Right ventricle myocardium inferior (tissue), 1 donor: ENCODE measurements at places on chromosomes 7 and 10.
A peak's percentile ranks its signal among the peaks of the same experiment; 100 is the strongest.

DNA sequence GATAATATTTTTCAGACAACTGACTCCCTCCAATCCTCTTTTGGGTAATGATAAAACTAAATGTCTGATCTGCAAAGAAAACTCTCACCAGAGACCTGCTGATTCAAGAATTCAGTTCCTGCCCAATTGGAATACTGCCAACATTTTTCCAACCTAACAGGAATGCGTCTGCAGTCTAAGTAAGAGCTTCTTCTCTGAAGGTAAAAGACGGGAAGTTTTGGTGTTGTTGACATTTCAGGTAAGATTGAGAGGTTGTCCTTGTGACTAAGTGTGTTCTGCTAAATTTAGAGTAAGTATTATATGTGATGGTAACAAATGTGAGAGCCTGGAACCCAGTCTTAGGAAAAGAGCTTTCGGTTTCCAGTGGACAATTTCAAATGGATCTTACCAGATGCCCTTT is 17.6 kb downstream of the IFIT5 start:
- no peak for DNase-seq

DNA sequence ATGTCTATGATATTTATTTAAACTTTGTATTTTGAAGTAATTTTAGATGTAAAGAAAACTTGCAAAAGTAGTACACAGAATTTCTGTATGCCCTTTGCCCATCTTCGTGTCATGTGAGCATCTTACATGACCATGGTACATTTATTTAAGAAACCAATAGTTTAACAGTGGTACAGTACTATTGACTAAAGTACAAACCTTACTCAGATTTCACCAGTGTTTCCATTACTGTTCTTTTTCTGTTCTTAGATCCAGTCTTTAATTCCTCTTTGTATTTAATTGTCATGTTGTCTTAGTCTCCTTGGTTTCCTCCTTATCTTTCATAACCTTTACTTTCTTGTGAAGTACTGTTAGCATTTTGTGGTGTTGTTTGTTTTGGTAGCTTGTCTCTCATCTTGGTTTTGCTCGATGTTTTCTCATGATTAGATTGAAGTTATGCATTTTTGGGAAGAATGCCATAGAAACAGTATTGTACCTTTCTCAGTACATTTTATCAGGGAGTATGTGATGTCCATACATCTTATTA is 24.1 kb downstream of the TAX1BP1 start:
- no peak for DNase-seq

GRCh38 chr10:81594991-81595390 is 280.0 kb upstream of the NRG3 start:
- DNase-seq: no peak

GRCh38 chr7:102040569-102040968 is 223.1 kb downstream of the CUX1 start:
- DNase-seq: no peak

DNA sequence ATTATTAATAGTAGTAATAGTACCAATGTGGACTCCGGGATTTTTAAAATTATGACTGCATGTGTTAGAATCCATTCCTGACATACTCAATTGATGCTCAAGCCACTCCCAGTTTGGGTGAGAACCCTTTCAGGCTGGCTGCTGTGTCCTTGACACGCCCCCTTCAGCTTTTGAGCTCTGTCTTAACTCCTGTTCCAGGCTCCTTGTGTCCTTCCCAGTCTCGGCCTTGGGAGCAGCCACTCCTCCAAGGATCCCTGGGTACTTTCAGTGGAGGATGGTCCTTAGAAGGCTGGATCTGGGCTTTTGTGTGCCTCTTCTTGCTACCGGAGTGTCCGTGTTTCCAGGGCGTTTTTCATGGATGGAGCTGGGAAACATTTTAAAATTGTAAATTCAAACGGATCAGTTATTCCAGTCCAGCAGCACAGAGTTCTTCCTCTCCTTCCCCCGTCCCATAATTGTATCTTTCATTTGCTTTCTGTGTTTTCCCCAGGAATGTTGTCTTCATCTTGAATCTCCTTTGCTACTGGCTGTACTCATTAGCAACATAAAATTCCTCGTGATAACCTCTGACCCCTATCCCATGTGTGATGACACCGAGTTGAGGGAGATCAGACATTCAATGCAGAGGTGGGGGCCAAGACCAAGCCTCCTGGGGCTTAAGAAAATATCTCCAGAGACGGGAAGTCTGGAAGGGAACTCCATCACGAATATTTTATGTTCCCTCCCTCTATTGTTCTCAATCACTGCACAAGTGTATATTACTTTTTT is 40.0 kb upstream of the PFKFB3 start:
- DNase-seq: no peak

DNA sequence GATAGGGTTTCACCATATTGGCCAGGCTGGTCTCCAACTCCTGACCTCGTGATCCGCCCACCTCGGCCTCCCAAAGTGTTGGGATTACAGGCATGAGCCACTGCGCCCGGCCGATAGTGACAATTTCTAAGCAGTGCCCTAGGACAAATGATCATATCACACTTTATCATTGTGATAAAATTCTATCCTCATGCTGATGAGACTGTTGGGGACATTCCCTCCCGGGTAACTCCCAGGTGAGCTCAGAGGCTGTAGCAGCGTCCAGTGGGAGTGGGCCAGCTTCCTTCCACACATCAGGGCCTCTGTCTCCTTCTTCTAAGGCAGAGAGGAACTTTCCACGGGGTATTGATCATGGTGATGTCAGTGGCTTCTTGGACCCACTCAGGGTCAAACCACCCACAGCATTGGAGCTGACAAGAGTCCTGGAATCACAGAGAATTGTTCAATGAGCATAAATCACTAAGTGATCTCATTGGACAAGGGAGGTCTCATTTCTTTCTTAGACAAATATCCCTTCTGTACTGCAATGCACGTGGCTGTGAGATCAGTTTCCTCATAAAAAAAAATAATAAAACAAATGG is 256.1 kb downstream of the KLF6 start:
- peak; percentile 50 for DNase-seq

DNA sequence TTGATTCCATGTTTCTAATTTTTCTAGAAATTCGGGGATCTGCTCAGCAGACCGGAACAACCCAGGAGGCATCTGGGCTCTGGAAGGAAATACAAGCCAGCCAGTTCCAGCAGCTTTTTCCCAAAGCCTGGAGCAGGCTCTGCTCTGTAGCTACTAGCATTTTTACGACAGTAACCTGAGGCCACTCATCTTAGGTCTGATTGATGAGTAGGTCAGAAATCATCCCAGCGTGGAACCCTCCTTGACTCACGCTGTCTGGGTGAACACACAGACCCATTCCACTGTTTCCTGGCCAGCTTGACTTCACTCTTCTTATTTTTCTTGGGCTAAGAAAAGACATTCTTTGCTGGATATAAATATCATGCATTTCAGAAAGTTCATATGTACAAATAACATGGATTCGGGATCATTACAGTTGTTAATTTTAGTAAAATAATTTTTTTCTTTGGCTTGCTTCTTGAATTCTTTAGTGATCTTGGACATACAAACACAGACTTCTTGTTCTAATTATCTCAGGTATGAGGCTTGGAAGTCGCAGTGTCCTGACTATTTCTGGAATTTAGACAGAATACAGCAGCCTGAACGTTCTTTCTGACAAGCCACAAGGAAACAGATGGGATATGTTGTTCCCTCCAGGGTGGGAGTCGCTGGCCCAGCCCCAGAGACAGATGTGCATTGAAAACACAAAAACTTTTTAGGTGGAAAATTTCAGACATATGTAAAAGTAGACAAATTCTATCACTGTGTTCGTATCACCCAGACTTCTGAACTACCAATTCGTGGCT is 54.6 kb upstream of the PITRM1 start:
- DNase-seq: no peak

GRCh38 chr10:132684164-132684891 is 101.6 kb downstream of the NKX6-2 start:
- no peak for DNase-seq

DNA sequence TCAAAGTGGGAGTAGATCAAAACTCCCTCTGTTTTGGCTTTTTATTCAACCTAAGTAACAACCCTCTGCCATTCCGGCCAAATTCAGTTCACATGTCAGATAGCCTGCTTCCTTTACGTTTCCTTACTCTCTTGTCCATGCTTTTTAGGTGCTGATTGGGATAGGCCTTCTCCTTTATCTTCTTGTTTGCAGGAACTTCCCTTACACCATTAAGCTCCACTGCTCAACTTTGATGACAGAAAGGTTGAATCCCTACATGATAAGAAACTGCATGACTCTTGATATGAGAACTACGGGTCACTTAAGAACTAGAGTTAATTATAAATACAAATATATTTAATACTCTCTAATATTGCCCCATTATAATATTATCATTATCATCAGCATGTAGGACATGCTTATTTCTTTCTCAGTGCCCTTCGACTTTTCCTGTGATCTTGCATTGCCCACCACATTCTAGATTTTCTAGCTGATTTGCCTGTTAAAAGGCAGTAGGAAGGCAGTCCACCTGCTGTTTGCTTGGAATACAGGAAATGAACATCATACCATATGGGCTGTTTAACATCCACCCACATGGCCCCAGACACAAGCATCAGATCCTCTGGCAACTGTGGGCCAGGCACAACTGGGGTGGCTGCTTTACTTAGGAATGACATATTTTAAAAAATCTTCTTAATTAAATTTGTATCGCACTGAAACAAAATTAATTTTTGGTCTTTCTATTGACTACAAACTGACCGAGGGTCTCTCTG is 59.7 kb upstream of the CCDC6 start:
- DNase-seq: no peak

GRCh38 chr7:50793947-50794570 is 11.4 kb upstream of the GRB10 start:
- no peak for DNase-seq

GRCh38 chr10:59090817-59091622 is 85.4 kb upstream of the PHYHIPL start:
- DNase-seq: no peak

DNA sequence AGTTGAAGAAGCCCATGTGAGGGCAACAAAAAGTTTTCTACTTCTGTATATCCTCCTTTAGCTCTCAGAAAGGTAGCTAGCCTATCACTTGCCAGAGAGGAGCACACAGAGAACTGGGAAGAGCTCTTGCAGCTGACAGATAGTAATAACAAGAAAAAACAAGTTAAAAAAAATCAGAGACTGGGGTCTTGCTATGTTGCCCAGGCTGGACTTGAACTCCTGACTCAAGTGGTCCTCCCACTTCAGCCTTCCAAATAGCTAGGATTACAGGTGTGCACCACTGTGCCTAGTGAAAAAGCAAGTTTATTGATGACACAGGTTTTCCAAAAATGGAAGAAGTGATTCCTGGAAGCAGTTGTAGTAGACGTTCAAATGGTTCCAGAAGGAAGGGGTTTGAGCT is 93.6 kb downstream of the CLEC2L start:
- no peak for DNase-seq

DNA sequence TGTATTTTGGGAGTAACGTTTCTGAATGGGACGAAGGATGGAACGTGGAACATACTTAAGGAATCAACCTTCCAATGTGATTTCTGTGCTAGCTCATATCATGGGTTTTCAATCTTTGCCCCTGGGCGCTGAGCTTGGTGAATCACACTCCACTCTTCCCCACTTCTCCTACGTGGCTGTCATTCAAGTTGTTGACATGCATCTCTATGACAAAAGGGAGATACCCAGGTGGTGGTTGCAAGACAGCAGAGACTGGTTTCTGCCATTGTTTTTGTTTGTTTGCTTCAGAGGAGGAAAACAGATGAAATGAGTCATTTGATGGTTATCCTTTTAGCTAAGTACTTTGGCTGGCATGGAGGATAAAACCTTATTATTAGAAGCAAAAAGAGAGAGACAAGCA is 573.9 kb downstream of the GATA3 start:
- DNase-seq: no peak

- DNase-seq: no peak
Observed at GRCh38 chr7:156005202-156005691, 193.0 kb upstream of the SHH start.
